Small intestine (tissue), 16 donors: ENCODE measurements at places on chromosomes 16 and 17. TPM values are rescaled to one million over a fixed set of nuclear protein-coding genes. Genes with fewer than 3 reads are reported as not detected.
A peak's percentile ranks its signal among the peaks of the same experiment; 100 is the strongest.

Gene VMO1
- polyA plus RNA-seq, result 1.7 TPM

Gene C17orf78
- polyA plus RNA-seq, result 34.0 TPM

Gene ABCC12
- polyA plus RNA-seq, result not detected

Gene HBM
- polyA plus RNA-seq, result not detected

Gene KRT25
- not detected for polyA plus RNA-seq

Gene SSTR5
- 0.24 TPM for polyA plus RNA-seq

- DNase-seq, result no peak
Observed at GRCh38 chr16:9818702-9819101, 363.5 kb downstream of the GRIN2A start.

DNA sequence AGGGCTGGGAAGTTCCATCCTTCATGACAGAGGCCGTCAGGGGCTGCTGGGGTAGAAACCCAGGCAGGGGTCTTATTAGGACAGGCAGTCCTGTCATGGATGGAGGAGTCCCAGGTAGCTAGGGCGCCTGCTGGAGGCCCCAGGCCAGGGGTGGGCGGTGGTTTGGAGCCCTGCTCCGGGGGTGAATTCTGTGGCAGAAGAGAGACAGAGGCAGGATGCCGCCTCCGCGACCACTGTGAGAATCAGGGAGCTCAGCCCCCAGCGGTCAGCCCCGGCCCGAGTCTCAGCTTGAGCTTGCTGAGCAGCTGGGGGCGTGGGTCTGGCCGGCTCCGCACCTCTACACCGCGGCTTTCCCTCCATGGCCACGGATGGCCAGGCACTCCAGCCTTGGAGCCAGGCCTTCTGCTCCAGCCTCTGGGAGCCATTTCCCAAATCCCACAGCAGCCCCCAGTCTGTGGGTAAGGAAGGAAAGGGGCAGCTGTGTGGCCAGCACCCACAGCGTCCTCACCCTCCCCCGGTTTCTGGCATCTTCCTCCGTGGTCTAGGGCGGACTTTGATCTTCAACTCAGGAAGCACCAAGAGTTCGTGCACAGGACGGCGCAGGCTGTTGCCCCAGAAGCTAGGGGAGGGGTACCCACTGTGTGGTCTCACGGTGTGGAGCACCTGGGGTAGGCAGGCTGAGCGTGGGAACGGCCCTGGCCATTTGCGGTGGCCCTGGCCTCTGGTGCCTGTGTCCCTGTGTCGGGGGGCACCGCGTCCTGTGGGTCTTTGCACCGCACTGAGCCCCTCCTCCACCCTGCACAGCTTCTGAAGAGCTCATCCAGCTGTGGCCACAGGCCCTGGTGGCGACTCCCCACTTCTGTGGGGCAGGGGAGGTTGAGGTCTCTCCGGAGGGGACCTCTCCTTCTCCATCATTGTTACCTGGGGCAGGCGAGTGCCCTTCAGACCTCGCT is 14.1 kb downstream of the CD7 start:
- peak; percentile 51 for DNase-seq

DNA sequence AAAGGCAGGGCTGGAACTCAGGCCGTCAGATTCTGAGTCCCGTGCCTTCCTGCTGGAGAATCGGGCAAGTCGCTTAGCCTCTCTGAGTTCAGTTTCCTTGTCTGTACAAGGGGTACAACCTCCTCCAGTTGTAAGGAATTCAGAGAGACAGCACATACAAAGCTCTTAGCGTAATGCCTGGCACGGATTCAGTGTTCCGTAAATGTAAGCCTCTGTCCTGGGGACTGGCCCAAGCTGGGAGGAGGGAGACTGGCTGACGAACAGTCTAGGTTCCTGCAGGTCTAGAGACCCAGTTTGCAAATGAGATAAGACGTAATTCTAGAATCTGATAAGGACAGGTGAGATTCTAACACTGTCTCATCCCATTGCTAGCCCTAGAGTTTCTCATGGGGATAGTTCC is 9.9 kb downstream of the METTL22 start:
- no peak for DNase-seq

DNA sequence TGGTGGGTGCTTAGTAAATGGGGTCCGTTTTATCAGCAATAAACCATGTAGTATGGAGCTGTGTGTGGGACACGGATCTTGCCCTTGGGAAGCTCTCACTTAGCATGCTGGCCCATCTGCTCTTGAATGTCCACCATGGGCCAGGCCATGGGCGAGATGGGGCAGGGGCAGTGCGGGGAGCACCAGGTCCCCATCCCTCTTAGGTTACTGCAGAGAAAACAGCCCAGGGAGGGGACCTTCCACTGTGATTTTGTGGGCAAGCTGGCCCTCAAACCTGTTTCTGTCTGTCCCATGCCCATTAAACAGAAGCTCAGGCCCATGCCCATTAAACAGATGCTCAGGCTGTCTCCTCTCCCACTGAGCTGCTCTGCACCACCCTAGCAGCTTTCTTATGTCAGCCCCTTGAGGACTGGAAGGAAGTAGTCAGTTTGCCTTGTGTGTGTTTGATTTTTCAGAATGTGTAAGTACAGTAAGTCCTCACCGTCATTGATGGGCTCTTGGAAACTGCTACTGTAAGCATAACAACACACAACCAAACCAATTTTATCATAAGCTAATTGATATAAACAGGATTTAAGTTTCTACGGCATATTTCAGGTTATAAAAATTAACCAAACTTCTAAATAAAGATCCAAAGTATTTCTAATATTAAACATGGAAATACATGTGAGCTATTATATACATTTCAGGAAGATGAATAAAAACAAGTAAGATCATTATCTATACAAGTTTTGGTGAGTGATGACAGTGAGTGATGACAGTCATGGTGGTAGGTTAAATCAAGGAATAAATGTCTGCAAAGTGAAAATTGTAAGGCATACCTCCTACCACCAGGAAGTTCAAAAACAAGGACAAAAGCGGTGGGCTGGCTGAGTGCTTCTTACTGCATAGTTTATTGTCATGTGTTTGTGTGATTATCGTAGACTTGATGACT is 11.5 kb downstream of the MPRIP start:
- no peak for DNase-seq

DNA sequence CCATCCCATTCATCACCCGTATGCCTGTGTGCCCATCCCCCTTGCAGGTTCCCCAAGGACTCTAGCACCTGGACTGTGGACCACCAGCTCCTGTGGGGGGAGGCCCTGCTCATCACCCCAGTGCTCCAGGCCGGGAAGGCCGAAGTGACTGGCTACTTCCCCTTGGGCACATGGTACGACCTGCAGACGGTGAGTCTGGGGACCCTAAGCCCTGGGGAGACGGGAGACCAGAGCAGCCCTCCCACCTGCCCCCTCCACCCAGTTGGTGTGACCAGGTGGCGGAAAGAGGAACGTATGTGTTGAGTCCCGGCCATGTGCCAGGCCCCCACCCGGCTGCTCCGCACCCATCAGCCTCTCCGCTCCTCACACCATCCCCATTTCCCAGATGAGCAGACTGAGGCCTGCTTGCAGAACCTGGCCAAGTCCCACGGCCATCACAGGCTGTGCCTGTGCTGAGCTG is 15.6 kb downstream of the GAA start:
- no peak for DNase-seq

- peak; percentile 12 for DNase-seq
Observed at GRCh38 chr17:62965174-62965685, 805 bp upstream of the TANC2 start.

GRCh38 chr17:17789828-17790636 is 46.8 kb downstream of the SREBF1 start:
- DNase-seq, result peak; percentile 41

DNA sequence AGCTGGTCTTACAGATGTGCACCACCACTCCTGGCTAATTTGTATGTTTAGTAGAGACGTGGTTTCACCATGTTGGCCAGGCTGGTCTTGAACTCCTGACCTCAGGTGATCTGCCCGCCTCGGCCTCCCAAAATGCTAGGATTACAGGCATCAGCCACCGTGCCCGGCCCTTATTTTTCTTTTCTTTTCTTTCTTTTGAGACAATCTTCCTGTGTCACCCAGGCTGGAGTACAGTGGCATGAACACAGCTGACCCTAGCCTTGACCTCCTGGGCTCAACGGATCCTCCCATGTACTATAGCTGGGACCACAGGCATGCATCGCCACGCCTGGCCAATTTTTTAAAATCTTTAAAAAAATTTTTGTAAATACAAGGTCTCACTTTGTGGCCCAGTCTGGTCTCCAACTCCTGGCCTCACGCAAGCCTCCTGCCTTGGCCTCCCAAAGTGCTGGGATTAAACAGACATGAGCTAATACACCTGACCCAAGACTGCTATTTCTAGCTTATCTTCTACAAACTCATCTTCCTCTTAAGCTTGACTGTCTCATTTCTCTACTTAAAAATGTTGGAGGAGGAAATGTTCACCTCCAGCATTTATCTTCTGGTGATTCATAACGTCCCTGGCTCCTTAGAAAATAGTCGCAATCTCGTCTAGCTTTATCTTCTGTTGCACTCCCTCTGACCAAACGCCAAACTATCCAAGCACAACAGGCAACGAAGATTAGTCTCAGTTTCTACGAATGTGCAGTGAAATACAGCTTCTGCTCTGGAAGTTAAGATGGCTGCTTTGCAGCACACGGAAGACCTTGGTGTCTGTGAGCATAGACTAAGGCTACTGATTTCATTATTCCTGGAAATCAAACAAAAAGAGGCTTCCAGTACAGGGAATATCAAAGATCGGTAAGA is 8.2 kb upstream of the TMEM94 start:
- DNase-seq, result peak; percentile 38

- peak; percentile 67 for DNase-seq
Observed at GRCh38 chr17:1490643-1491442, 1.6 kb downstream of the MYO1C start.

DNA sequence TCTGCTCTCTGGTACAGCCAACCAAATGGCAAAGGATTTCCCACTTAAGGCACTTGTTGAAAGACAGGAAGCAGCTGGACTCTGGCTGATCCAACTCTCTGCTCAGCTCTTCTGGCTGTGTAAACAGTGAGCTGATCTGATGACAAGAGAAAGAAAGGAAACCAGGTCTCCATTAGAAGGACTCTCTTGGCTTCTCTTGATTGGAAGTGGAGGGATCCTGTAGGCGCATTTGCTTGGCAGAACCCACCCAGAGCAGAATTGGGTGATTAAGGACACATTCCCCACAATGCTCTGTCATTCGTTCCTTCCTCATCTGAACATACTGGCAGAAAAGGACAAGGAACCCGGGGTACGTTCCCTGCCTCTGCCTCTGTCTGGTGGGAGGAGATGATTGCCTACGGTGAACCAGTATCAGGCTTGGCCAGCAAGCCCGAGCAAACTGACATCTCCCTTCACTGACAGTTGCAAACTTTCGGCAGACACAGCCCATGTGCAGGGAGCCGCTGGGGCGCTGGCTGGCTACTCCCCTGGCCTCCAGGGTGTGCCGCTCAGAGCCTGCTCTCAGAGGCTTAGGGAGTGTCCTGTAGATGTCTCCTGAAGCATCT is 29.1 kb downstream of the LDHD start:
- DNase-seq, result peak; percentile 35

- no peak for DNase-seq
Observed at GRCh38 chr17:34920676-34921075, 40.6 kb downstream of the CCT6B start.

DNA sequence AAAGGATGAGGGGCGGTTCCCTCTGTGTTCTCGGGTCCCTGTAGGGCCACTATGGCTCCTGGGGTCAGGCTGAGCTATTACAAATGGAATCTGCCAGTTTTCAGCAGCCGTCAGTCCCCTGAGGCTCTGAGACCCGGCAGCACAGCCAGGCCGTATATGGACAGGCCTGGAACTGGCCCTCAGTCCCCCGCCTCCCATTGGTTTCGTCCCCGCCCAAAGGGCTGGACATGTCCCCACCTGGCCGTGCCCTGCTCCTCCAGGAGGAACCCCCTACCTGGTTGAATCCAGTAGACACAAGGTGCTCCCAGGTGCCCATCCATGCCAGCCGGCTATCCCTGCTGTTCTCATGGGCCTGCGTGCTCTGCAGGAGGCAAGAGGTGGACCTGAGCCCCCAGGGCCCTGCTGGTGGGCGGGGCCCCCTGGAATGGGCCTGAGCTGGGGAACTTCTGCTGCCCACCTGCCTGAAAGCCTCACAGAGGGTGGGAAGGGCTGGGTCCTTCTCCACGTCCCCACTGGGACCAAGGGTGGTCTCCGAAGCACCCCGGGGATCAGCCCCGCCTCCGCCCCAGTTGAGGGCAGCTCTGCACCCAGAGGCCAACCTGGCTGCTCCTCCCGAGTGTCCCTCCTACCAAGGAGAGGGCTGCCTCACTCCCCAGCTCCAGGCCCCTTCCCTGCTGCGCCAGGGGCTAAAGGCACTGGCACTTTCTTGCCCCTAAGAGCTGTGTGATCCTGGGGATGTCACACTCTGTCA is 16.8 kb downstream of the VASN start:
- no peak for DNase-seq

- peak; percentile 24 for DNase-seq
Observed at GRCh38 chr17:27798376-27798775, 2.0 kb downstream of the NOS2 start.

GRCh38 chr17:47696717-47697642 is 3.0 kb downstream of the TBKBP1 start:
- no peak for DNase-seq

DNA sequence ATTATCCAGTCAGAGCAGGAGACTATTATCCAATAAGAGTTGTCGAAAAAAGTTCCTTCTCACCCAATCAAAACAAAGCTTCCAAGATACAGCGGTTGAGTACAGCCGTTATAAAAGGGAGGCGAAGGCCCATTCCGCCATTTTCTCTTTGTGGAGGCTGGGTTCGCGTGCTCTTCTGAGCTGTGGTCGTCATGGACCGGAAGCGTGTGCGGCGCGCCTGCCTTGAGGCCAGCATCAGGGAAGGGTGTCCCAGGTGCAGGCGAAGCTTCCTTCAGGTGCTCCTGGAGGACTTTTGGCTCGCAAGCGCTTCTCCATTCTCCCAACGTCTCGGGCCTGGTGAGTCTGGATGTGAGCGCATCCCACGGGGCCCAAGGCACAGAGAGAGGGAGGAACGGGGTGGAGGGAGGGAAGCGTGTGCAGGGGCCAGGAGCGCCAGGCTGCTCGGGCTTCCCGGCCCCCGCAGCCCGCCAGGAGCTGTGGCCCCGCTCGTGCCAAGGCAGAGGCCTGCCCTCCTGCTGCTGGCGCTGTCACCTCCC is 99.2 kb downstream of the GOSR1 start:
- DNase-seq, result no peak
